ENCODE measurements at places on chromosomes 7 and 10.

- DNase-seq = no peak
Observed at GRCh38 chr10:79396520-79396919, 48.9 kb downstream of the ZCCHC24 start.

- no peak for DNase-seq
Observed at GRCh38 chr10:62744136-62744535, 60.4 kb upstream of the ADO start.

GRCh38 chr10:96017191-96017687 is 26.1 kb upstream of the CCNJ start:
- peak; percentile 47 for DNase-seq

DNA sequence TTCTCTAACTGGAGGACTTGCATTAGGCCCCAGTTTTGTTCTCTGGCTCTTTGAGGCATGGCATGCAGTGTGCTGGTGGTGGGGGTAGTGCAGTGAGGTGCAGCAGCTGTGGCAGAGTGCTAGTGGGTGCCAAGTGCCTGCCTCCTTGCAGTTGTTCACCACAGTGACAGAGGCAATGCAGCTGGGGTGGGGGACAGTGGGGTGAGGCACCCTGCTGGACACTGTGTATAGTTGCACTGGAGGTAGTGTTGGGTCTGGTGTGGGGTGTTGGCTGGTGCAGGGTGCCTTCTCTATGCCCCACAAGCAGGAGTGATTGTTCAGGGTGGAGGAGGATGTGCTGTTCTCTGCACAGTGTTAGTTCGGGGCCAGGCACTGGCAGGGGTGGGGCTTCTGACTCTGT is 21.7 kb upstream of the KEL start:
- DNase-seq = no peak

GRCh38 chr7:157487046-157487770 is 150.4 kb downstream of the DNAJB6 start:
- DNase-seq = no peak

- no peak for DNase-seq
Observed at GRCh38 chr7:96224685-96225084, 97.2 kb downstream of the SLC25A13 start.

- no peak for DNase-seq
Observed at GRCh38 chr7:80848841-80849240, 70.0 kb downstream of the SEMA3C start.

DNA sequence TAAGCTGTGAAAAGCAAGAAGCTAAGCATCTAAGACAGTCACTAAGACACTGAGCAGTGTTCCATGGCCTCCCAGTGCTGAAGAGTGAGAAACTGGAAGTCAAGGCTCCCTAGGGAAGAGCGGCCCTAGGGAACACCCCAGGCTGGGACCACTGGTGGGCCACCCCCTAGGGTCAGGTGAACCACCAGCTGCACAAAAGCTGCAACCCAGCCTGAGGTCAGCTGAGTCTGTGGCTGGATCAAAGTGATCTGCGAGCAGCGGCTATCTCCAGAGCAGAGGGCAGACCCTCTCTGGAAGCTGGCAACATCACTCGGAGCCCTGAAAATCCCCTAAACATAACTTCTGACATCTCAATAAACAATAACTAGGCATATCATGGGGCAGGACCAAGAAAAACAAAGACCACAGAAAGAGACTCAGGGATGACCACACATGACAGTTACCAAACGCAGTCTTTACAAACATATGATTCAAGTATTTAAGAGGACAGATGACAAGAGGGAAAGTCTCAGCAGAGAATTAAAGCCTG is 125.8 kb downstream of the DLG5 start:
- no peak for DNase-seq

GRCh38 chr10:31758495-31758894 is 170.1 kb downstream of the ARHGAP12 start:
- DNase-seq = peak; percentile 72

GRCh38 chr10:1376384-1376945 is 320.3 kb downstream of the WDR37 start:
- DNase-seq = no peak

DNA sequence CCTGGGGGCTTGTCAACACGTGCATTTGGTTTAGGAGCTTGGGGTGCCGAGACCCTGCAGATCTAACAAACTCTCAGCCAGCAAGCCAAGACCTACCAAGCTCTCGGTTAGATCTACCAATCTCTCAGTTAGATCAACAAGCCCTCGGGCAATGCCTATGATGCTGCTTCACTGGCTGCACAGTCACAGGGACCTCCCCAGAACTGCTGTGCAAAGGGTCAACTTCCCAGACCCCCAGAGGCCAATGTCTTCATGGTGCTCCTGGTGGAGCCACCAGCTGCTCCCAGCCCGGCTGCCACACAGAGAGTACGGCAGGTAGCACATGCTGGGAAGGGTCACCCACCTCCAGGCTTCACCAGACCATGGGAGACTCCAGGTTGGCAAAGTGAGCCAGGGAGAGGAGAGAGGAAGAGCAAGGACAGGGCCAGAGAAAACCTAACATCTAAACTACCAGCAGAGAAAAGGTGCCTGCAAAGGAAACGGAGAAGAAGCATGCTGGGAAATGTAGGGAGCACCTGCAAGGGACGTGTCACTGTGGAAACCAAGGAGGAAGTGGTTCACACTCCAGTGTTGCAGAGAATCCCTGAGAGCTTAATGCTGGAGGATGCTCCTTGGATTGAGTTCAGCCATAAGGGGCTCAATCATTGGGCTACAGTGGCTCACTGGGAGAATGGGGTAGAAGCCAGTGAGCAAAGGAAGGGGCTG is 51.5 kb upstream of the GDF10 start:
- no peak for DNase-seq

GRCh38 chr10:69644658-69645295 is 14.7 kb downstream of the FAM241B start:
- peak; percentile 51 for DNase-seq

GRCh38 chr10:14565199-14565598 is 209.5 kb downstream of the FAM107B start:
- DNase-seq = no peak

DNA sequence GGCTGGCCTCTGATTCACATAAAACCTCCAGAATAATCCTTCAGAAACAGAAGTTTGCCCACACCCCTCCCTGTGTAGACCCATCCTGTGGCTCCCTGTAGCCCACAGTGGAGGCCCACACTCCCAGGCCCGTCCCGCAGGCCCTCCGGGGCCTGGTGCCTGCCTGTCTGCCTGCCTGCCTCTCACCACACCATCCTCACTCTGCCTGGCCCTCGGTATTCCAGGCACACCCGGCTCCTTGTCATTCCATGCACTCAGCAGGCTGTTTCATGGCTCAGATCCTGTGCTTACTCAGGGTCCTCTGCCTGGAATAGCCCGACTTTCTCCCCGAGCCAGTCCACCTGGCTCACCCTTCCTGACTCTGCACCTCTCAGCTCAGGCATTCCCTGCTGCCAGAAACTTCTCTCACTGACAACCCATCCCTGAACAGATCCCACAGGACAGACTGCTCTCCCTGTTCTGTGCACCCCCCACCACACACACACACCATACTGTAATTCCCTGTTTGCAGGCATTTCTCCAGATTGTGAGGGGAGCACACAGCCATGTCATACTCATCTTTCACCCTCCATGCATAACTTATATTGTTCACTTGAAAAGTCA is 498.0 kb upstream of the ZMIZ1 start:
- DNase-seq = no peak

GRCh38 chr7:124187962-124188361 is 155.1 kb upstream of the TMEM229A start:
- no peak for DNase-seq

GRCh38 chr7:131164025-131164925 is 163.4 kb upstream of the MKLN1 start:
- peak; percentile 92 for DNase-seq

GRCh38 chr10:47418966-47419365 is 34.9 kb upstream of the ZNF488 start:
- DNase-seq = no peak

GRCh38 chr10:70657041-70657440 is 15.3 kb upstream of the ADAMTS14 start:
- no peak for DNase-seq

DNA sequence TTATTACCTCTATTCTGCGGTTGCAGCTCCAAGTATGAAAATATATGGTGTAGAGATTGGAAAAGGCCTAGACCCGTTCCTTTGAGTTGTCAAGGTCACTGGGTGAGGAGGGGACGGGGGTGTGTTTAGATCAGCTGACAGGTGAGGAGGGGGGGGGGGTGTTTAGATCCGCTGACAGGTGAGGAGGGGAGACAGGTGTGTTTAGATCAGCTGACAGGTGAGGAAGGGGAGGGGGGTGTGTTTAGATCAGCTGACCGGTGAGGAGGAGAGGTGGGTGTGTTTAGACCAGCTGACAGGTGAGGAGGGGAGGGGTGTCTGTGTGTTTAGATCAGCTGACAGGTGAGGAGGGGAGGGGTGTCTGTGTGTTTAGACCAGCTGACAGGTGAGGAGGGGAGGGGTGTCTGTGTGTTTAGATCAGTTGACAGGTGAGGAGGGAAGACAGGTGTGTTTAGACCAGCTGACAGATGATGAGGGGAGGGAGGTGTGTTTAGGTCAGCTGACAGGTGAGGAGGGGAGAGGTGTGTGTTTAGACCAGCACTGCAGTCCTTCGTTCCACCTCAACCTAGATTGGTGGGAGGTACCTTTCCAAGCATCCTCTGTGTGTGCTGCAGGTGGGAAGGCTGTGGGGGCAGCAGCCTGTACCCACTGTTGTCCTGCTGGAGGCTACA is 655.0 kb upstream of the ADARB2 start:
- DNase-seq = no peak

GRCh38 chr7:1963575-1963974 is 269.2 kb downstream of the MAD1L1 start:
- DNase-seq = no peak

- peak; percentile 43 for DNase-seq
Observed at GRCh38 chr10:119595676-119596515, 868 bp downstream of the TIAL1 start.

Data from fibroblast of skin of abdomen (primary cell).